ENCODE measurements at places on chromosomes 2 and 18. TPM values are rescaled to one million over a fixed set of nuclear protein-coding genes. Genes with fewer than 3 reads are reported as not detected.

Gene OTOS
- not detected for total RNA-seq

DNA sequence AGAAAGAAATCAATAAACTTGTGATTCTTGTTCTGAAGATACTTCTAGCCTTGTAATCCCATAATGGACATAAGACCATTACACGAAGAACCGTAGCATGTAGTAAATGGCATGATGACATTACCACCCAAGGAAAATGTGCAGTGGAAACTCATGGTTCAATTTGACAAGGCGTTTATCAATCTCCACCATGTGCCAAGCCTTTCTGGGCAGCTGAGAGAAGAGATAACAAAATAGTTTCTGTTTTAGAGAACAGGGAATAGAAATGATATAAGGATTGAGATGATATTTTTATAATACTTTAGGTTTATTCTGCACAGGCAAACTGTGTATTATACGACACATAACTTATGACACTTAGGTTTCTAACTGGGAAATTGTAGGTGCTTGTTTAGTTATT lies 19.2 kb downstream of the ABI2 start:
- DNase-seq, result no peak

- DNase-seq, result no peak
Observed at GRCh38 chr2:56011624-56012023, 88.0 kb upstream of the EFEMP1 start.

Gene ESPNL
- total RNA-seq, result 0.17 TPM

Gene KANSL1L
- 15.5 TPM for total RNA-seq

DNA sequence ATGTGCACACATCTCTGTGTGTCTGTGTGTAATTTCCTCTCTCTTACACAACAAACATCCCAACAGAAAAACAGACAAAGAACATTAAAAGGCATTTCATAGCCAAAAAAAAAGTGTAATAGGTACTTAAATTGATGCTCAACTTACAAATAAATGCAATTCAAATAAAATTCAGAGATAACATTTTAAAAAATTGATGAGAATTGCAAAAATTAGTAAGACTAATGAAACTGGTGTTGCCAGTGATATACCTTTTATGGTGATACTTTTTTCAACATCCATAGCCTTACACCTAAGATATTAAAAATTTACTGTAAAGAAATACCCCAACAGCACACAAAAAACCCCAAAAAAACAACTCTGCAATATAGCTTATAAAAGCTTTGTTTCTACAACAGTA lies 76.0 kb downstream of the SS18 start:
- no peak for DNase-seq

GRCh38 chr2:239535413-239536144 lies 134.8 kb upstream of the HDAC4 start:
- no peak for DNase-seq

DNA sequence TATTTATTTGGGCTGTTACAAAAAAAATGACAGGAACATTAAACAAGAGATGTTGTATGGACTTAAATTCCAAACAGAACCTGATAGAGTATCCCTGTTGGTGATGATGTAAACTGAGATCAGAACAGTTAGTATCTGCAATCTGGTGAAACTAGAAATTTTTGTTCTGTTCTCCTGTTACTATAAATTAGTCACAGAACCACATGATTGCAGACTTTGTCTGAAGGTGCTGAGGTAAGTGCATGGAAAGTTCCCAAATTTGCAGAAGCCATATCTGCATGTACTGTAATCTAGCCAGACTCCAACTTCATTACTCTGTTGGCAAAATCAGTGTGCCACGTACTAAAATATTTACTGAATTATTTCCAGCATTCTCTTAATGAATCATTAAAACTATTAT lies 516.3 kb upstream of the FSIP2 start:
- no peak for DNase-seq

Gene AGAP1
- 14.3 TPM for total RNA-seq

DNA sequence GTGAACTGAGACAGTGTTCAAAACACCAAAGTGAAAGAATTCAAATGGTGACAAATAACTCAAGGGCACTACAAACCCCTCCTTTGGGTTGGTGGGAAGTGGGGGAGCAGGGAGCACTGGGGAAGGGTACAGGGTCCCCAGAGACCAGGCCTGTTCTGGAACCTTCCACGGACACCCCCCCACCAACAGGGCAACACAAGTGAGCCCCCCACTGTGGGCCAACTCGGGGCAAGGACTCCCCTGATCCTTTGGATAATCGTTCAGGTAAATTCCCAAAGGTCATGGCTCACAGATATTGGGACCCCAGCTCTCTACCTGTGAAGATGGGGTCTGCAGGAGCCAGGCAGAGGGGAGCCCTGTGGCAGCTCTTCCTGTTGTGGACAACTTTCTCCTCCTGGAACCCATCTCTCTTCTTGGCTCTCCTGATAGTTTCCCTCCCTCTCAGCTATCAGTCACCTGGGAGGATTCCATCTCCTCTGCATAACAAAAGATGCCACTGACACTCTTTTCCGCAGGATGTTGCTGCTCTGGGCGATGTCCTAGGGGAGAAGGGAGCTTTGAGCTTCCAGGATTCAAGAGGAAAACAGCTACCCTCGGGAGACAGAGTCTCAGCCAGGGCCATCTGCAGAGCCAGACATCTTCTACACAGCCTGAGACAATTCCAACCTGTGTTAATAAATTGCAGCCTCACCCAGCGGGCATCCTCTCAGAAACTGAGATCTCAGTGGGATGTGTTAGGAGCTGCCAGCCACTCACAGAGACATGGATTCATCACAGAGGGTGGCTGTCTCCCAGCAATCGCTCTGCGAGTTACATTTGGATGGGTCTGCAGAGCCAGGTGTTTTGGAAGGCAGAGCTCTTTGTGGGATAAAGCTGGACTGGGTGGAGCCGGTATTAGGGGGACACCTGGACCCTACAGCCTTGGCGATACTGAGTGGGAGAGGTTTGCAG lies 35.4 kb downstream of the MBP start:
- DNase-seq, result no peak

DNA sequence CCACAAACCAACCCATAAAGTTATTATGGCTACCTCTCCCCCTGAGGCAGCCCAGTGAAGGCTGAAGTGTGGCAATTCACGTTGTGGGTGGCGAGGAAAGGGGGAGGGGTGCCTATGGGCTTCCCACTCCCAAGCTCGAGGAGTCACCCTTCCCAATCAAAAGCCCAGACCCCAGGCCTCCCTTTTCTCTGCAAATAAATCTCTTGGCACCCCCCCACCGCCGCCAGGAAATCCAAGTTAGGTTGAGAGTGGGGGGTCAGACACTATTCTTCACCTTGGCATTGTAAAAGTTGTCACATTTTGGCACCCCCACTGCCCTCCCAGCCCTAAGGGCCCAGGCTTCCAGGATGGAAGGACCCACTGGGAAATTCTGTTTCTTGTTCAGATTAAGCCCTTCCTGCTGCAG lies 6.9 kb downstream of the ANKRD53 start:
- DNase-seq, result no peak

GRCh38 chr2:68772109-68772508 lies 37.5 kb downstream of the ARHGAP25 start:
- no peak for DNase-seq

GRCh38 chr2:113114996-113115395 lies 12.4 kb upstream of the IL1RN start:
- no peak for DNase-seq

Gene SRD5A2
- 0.06 TPM for total RNA-seq

GRCh38 chr2:161873707-161874106 lies 200.3 kb downstream of the DPP4 start:
- no peak for DNase-seq

DNA sequence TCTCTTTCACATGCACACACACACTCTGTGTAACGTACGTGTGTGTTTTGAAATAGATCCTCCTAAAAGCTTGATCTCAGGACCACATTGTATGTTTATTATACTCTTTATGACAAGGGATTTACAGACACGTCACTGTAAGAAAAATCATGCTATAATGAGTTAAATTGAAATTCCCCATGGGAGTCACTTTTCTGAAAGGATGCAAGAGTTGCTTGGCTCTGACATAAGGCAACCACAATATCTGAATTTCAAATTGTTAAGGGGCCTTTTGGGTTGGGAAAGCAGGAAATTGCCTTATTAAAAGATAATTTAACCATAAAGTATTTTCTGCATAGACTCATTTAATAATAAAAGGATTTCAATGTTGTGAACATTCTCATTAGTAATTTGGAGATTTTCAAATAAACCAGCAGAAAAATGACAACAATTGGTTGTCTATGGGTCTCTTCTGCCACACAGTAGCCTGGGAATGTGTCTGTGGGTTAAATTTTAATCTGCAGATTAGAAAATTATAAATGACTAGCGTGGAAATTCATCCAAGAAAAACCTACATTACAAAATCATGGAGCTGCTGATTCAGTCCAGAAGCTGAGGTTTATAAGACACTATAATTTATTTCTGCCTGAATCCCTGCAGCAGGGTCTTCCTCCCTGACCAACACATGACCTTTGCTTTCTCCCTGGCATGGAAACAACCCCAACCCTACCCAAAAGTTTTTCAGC lies 75.9 kb upstream of the PID1 start:
- no peak for DNase-seq

Gene KYNU
- total RNA-seq, result 0.40 TPM

Gene ARHGAP28
- total RNA-seq, result 6.7 TPM

Gene PAX8
- total RNA-seq, result 0.34 TPM

DNA sequence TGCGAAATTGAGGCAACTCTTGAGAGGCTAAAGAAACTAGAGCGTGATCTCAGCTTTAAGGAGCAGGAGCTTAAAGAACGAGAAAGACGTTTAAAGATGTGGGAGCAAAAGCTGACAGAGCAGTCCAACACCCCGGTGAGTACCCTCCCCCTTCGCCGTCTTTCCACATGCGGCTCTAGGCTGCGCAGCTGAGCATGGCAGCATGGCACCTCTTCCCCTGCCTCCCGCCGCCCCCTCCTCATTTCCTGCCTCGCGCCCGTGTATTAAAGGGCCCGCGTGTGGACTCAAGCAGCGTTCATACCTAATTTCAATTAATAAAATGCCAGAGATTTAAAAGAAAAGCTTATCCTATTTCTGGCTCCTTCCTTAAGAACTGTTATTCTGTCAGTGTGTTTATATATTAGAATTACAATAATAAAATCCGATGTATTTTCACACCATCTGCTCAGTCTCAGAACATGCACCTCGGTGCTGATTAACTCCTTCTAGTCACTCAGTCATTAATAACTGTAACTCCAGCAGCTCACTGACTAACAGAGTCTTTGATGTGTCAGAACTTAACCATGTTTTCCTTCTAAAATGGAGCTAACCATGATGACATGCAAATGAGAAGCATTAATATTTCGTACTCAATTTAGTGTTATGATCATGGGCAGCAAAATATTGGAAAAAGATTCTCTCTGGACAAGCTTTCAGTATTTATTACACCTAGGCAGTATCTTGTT lies 137.4 kb upstream of the CDCA7 start:
- no peak for DNase-seq

Gene CD8B2
- total RNA-seq, result not detected

- no peak for DNase-seq
Observed at GRCh38 chr18:27363872-27364271, 178.8 kb upstream of the CHST9 start.

Gene TTC21B
- total RNA-seq, result 14.3 TPM

DNA sequence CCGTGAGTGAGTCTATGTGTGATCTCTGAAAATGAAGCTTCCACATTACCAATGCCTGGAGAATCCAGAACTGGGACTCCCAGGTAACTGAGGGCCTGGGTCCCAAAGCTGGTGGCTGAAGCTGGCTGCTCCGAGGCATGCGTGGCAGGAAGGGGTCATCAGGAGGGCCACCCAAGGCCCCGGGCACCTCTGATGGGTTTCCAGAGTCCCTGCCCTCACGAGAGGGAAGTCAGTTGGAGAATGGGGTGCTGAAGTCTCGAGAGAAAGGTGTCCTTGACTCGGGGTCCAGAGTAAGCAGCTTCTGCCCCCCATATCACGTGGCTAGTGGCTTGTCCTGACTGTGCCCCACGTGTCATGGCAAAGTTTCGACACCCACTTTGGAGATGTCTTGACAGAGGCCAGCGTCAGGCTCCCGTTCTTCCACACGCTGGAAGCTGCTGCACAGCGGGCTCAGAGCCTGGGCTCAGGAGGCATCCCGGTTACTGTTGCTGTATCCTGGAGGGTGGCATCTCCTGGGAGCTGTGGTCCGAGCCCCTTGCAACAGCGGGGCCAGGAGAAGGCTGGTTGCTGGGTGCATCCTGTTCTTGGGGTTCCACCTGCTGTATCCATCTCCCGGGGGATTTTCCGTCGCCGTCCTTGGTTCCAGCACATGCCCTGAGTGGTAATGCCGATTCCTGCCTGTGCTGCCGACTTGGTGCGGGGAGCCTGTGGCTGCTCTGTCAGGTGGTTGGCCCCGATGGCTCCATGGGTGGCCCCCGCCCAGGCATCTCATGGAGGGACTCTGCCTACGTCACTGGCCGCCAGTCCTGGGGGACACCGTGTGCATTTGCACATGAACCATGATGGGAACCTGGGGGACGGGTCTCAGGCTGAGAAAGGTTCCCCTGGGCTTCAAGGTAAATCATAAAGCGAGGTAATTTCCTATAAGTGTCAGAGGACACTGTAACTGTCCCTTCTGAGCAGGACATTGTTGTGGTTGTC lies 183.3 kb upstream of the HDAC4 start:
- peak; percentile 49 for DNase-seq

DNA sequence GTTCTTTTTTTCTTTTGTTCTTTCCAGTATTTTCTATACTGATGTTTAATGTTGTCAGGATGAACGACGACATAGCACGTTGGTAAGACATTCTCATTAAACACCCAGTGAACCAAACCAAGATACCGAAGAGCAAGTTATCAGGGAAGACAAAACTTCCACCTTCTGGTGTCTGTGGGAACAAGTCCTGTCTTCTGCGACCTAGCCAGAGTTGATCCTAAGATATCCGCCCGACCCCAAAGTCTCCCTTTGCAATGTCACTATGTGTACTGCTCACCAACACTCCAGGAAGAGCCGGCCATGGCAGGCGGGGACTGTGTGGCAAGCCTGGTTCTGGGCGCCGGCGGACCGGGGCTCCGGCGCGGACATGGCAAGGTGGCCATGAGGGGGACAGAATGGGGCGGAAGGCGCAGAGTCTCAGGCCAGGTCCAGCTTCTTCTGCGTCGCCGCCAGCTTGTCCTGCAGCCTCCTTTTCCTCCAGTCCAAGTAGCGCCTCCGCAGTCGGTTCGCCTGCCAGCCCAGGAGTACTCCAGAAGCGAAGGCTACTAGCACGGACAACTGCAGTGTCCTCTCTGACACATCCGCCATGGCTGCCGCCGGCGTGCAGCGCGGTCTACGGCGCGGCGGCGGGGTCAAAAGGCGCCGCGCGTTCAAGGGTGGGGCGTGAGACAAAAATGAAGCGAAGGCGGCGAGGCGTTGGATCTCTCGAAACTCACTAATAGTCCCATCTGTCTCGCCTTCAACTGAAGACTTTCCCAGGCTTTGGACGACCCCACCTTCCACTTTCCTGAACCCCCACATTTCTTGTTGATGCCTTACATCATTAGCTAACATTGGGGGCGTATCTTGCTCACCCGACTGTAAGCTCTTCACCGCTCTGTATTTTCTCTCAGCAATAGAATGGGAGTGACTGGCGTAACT lies at the start of gene MTLN:
TSS of gene MTLN (minus strand) at position 610 of the 921 bp plus-strand sequence. CDS start at position 588, 22 bp downstream.
- DNase-seq, result peak; percentile 76

Gene UXS1
- total RNA-seq, result 22.5 TPM
